ENCODE measurements at places on chromosomes 12 and 14. TPM values are rescaled to one million over a fixed set of nuclear protein-coding genes. Genes with fewer than 3 reads are reported as not detected.

Gene SYCP3
- 0.22 TPM for polyA plus RNA-seq

Gene MSI1
- 1.1 TPM for polyA plus RNA-seq

Gene BBOF1
- polyA plus RNA-seq: 3.1 TPM

Gene REP15
- polyA plus RNA-seq: 6.7 TPM

Gene PTPRQ
- 0.04 TPM for polyA plus RNA-seq

Gene STXBP6
- 44.2 TPM for polyA plus RNA-seq

GRCh38 chr14:70916300-70916699 is 9.0 kb downstream of the PCNX1 start:
- no peak for DNase-seq

DNA sequence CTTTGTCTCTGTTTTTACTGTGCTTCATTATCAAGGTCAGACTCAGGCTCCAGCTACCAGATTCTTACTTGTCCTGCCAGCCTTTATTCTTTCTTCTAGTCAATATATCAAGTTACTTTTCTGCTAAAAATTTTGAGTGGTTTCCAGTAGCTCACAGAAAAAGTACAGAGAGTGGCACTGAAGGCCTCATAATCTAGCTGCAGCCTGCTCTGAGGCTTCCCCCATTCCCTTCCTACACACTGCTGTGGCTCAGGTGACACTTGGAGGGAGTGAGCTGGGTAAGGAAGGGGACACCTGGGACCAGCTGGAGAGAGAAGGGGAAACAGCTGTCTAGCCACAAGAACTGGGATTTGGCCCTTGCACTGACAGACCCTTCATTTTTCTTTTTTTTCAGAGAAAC is 25.4 kb downstream of the TTC6 start:
- DNase-seq: no peak

GRCh38 chr12:6644257-6644596 is 3.0 kb downstream of the ACRBP start:
- DNase-seq: no peak

DNA sequence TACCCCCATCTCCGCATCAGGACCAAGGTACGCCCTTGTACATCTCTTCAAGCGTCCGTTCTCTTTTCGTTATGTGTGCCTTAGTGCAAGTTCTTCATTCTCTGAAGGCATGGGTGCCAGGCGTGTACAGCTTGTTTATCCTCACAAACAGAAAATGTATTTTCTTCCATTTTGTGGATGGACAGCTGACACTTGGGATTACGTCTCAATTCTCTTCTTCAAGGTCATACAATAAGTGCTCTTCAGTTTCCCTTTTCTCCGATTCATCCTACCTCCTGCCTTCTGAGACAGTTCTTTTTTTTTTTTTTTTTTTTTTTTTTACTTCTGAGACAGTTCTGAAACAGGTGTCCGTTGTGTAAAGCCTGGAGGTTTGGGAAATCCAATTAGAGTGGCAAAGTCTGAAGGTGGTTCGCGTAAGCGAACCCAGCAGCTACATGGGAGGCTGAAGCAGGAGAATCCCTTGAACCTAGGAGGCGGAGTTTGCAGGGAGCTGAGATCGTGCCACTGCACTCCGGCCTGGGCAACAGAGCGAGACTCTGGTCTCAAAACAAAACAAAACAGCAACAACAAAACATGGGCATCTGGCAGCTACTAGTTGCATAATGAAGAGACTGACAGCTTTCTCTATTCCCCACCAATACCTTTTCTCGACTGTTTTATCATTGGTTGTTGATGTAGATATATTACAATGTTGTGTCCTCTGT is 734 bp downstream of the COX6A1 start:
- DNase-seq: no peak
